ENCODE measurements at places on chromosomes 5 and 9.

- no peak for DNase-seq
These were observed 16.1 kb upstream of the IL13 start for GRCh38 chr5:132641841-132642240.

DNA sequence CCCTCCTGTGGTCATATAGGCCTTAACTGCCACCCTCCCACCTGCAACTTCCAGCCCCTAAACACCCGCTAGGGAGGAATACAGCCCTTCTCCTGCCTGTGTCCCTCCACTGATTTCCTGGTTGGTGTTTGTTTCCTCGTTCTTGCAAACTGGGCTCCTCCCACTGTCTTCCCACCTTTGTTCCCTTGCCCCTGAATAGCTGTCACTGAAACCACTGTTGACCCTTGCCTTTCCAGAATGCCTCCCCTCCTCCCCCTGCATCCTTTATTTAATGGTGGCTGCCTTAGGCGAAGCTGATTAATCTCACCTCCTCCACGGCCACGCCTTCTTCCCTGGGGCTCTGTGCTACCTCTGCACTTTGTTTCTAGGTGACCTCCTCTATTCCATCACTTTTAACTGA is 626.7 kb downstream of the BNC2 start:
- no peak for DNase-seq

DNA sequence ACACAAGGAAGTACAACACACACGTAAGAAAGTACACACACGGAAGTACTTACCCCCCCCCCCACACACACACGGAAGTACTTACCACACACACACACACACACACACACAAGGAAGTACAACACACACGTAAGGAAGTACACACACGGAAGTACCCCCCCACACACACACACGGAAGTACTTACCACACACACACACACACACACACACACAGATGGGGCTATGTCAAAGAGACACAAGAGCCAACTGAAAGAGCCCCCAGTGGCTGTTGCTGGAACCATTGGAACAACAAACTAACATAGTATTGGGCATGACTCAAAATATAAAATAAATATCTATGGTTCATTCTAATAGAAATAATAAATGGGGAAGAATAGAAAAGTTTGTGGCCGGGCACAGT is 4.9 kb upstream of the MAPK9 start:
- DNase-seq, result no peak

GRCh38 chr9:106798016-106798799 is 64.8 kb upstream of the ZNF462 start:
- no peak for DNase-seq

DNA sequence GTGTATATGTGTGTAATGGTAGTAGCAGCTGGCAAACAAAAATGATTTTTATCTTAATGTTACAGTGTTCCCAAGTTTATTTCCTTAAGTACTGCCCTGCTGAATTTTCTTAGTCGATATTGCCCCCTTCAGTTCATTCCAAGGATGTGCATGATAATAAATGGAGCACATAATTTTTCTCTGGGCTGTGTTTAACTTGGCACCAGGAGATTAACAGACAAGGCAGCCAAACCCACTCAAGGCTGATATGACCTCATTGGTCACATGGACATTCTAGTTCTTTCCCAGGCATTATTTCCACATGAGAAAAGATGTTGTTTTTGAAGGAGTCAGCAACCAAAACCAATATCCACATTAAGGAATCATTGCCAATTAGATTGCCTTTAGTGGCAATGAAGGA is 61.8 kb downstream of the COX7C start:
- DNase-seq, result peak; percentile 44

Data from urothelium cell line (cell line).